ENCODE measurements at places on chromosomes 13 and 19.

DNA sequence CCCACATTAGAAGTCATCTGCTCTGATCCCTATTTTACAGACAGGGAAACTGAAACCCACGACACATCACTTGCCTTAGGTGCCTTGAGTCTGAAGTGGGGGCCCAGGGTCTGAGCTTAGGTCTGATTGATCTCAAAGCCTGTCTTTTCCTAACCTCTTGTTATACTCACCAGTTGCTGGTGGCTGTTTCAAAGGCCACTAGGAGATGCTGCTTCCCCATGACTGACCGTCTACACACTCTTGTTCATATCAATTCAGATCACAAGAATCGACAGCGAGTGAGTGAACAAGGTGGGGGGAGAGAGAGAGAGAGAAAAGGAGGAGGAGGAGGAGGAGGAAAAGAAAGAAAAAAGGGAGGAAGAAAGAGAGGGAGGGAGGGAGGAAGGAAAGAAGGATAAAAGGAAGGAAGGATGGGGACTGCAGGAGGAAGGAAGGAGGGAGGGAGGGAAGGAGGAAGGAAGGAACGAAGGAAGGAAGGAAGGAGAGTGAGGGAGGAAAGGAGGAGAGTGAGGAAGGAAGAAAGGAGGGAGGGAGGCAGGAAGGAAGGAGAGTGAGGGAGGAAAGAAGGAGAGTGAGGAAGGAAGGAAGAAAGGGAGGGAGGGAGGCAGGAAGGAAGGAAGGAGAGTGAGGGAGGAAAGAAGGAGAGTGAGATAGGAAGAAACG is 3.3 kb downstream of the OR10H1 start:
- DNase-seq, result no peak

GRCh38 chr19:46480415-46480814 is 9.1 kb upstream of the PNMA8A start:
- DNase-seq, result no peak

- DNase-seq, result no peak
Observed at GRCh38 chr13:99527301-99527700, 26.0 kb downstream of the TM9SF2 start.

- DNase-seq, result no peak
Observed at GRCh38 chr13:50419331-50419865, 404.2 kb downstream of the KCNRG start.

GRCh38 chr13:50509167-50509566 is 334.3 kb downstream of the DLEU7 start:
- DNase-seq, result no peak

- no peak for DNase-seq
Observed at GRCh38 chr19:17766543-17767131, 15.4 kb downstream of the FCHO1 start.

DNA sequence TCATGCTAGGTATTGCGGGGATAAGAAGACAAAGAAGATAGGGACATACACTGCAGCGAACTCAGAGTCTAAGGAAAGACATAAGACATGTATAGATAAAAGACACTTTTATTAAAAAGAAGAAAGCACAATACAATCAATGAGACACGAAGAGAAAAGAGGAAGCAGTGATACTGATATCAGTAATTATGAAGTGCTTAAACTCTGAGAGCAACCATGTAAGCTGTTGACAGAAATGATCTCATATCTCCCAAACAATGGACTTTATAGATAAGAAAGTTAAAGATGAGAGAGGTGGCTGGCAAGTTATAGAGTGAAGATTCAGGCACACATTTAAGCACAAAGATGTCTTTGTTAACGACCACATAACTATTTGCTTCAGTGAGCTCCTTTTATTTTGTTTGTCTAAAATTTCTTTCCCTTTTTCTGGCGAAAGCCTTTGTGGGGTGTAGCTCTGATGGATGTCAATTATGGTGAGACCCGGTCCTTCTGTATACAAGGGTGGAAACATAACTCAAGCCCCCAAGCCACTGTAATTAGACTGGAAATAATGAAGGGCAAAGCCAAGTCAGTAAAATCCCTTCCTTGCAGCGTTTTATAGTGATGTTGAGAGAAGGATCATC is 818.0 kb upstream of the SLC10A2 start:
- DNase-seq, result no peak

- DNase-seq, result no peak
Observed at GRCh38 chr19:408902-409515, at the start of gene C2CD4C. Gene C2CD4C, minus strand, starts transcription at chr19:409147. Its CDS starts 786 bp downstream, at chr19:408361.

- no peak for DNase-seq
Observed at GRCh38 chr19:5820785-5821184, 15.9 kb downstream of the NRTN start.

DNA sequence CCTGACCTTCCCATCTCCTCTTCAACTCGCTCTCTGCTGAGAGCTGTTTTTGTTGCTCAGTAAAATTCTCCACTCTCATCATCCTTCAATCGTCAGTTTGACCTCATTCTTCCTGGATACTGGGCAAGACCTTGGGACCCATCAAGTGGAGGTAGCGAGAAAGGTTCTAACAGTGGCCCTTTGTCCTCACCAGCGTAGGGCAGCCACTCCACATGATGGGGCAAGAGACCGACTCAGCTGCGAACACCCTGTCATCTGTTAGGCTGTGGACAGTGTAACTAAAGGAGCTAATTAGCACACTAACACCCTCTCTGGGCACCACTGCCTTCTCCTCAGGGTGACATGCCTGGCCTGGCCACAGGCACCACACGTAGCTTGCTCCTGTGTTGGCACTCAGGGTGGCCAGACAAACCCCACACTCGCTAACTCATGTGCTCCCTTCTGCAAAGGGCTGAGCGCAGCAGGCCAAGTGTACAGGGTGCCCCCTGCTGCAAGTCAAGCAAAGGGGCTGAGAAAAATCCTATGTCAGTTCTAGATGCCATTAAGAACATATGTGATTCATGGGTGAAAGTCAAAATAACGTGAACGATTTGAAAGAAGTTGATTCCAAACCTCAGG is 1216.0 kb downstream of the SLITRK5 start:
- no peak for DNase-seq

DNA sequence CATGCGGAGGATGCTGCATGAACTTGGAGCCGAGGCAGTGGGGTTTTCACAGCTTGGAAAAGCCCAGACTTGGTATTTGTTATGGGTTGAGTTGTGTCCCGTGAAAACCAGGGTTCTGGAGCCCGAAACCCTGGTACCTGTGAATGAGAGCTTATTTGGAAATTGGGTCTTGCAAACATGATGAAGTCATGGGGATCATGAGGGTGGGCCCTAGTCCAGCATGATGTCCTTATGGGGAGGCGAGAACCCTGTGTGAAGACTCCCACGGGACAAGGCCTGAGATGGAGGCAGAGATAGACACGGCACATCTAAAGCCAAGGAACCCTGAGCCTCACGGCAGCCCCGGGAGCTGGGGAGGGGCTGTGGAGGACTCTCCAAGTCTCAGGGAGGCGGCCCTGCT is 82.3 kb downstream of the ANKRD10 start:
- no peak for DNase-seq

DNA sequence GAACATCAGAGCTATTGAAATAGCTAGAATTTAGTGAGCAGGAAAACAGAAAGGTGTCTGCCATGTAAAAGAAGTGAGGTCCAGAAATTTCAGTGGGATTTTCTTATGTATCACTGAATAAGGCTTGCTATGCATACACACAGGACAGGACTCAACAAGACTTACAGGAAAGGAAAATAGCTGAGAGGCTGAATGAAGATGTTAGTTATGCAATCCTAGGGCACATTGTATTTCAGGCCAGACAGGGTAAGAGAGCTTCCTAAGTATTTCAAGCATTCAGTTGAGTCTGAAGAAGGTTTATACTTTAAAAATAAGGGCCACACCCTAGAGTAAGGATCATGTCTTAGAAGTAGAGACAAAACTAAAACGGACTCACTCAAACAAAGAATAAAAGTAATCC is 419.9 kb upstream of the PRR20A start:
- no peak for DNase-seq
